ENCODE measurements at places on chromosomes 3 and 15.

- DNase-seq, result no peak
These were observed 48.0 kb downstream of the CTNNB1 start for GRCh38 chr3:41247055-41248004.

DNA sequence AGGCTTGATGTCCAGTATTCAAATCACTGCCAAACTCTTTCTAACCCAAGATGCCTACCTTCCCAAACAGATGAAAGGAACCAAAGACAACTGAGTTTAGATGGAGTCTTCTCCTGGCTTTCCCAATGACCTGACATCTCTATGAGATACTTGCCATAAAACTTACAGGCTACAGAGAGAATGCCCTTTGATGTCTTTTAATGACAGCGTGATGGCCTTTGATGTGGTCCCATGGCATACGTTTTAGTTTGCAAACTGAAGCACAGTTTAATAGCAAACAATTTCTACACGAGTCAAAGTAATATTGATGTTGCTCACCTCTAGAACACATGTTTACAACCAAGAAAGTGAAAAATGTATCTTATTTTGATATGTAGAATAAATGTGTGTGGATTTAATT lies 73.2 kb downstream of the ZIC4 start:
- no peak for DNase-seq

DNA sequence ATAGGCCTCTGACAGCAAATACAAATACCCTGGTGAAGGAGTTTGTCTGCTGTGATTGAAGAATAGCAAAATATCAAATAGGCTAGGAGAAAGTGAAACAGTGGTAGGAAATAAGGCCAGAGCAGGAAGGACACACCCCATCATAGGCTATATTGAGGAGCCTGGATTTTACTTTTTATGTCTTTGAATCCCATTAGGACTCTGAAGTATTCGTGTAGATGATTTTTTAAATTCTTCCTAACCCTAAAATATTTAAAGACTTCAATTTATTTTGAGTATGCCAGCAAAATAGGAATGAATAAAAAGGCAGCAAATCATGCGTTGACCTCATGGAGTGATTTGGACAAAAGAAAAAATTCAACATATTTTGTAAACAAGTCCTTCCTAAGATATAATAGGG lies 562.8 kb downstream of the NAALADL2 start:
- DNase-seq, result no peak

- no peak for DNase-seq
These were observed 41.7 kb downstream of the ARIH1 start for GRCh38 chr15:72515591-72516389.

GRCh38 chr3:156583469-156583868 lies 28.6 kb upstream of the SSR3 start:
- DNase-seq, result no peak

DNA sequence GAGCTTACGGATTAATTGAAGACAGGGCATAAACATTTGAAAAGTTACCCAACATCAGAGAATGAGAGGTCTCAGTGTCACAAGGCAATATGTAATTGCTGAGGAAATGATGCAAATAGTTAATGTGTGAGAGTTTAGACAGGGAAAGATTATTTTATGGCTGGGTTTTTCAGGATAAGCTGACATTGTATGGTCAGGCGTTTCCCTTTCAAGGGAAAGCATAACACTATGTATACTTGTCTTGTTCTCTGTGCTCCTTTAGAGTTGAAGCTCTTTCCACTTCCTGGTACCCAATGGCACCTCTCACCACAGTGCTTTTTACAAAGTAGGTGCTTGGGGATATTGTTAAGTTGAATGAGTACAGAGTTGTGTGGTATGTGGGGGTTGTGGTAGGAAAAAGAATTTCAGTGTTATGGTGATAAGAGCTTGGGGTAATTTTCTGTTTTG lies 19.9 kb downstream of the IQGAP1 start:
- no peak for DNase-seq

DNA sequence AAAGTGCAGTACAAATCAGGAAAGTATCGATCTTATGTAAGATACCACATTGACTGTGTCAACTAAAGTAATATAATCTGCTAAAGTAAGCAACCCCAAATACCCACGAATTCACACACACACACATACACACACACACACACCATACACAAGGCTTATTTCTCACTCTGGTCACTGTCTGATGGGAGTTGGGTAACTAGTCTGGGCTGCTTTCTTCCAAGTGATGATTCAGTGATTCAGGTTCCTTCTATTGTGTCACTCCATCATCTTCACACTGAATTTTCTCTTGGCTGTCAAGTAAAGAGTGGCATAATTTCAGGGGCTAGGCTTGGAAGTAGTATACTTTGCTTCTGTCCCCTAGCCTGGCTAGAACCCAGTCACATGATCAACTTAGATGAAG lies 104.8 kb upstream of the CCDC54 start:
- DNase-seq, result no peak

DNA sequence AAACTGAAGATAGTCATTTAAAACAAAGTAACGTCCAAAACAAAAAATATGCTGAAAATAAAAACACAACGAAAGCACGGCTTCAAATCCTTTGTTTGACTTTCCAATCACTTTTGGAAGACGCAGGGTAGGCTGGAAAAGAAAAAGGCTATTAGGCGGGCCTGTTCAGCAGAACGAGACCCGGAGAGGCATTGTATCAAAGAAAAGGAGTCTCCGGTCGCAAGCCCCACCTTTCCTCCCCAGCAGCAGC lies 691 bp downstream of the SENP7 start:
- DNase-seq, result no peak

GRCh38 chr3:176341963-176342362 lies 855.3 kb downstream of the TBL1XR1 start:
- DNase-seq, result no peak

GRCh38 chr3:26381411-26381810 lies 241.2 kb upstream of the LRRC3B start:
- no peak for DNase-seq

DNA sequence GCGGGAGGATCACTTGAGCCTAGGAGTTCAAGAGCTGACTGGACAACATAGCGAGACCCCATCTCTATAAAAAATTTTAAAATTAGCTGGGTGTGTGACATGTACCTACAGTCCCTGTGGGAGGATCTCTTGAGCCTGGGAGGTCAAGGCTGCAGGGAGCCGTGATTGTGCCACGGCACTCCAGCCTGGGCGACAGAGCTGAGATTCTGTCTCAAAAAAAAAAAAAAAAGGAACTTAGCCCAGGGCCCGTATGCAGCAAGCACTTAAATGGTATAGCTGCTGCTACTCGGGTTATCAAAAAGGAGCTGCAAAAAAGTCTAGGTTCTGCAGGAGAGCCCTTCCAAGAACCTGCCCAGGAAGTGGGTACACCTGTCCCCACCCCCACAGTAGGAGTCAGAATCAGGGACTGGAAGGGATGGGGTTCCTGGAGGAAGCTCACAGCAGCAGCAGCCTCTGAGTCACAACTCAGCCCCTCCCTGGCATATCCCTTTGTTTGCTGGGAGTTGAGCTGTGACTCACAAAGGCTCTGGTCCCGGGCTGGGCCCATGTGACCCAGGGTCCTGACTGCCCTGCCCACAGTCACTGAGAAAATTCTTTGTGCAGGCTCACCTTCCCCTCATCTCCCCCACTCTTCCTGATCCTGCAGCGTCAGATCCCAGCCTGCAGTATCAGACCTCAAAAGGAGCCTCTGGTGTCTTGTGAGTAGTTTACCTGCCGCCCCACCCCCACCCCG lies at the start of gene SPATA12:
TSS of gene SPATA12 (plus strand) at position 576 of the 733 bp plus-strand sequence. CDS start 13,031 bp downstream, outside the sequence.
- no peak for DNase-seq

- DNase-seq, result no peak
These were observed 37.1 kb upstream of the CLK3 start for GRCh38 chr15:74578496-74578994.

GRCh38 chr3:125383744-125384143 lies 8.6 kb upstream of the ZNF148 start:
- DNase-seq, result no peak

GRCh38 chr3:14946739-14947099 lies 664 bp upstream of the NR2C2 start:
- DNase-seq, result no peak

GRCh38 chr3:25665315-25666280 lies 891 bp upstream of the TOP2B start:
- DNase-seq, result no peak

GRCh38 chr3:61625429-61625828 lies 64.1 kb downstream of the PTPRG start:
- no peak for DNase-seq

DNA sequence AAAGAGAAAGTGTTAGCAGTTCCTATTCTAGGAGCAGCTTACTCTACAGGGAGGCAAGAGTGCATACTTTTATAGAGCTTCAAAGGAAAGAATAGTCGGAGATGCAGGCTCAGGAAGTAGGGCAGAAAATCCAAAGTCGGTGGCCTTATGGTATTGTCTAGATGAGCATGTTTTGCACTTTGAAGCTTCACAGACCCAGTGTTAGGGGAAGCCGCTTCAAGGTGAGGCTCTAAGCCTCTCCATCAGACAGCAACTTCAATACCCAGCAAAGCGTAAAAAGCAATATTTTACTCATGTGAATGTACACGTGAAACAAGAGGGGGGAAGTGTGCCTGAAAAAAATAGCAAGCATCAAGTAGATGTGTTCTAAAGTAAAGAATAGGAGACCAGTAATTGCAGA lies 125.6 kb upstream of the RASGRP1 start:
- no peak for DNase-seq

- DNase-seq, result no peak
These were observed 2.1 kb downstream of the VIPR1 start for GRCh38 chr3:42504334-42505127.

- no peak for DNase-seq
These were observed 526.9 kb downstream of the PYDC2 start for GRCh38 chr3:191987831-191988350.

GRCh38 chr3:177490626-177491025 lies 293.3 kb upstream of the TBL1XR1 start:
- no peak for DNase-seq

GRCh38 chr3:59069838-59070237 lies 20.0 kb upstream of the CFAP20DC start:
- no peak for DNase-seq

- DNase-seq, result no peak
These were observed 31.4 kb upstream of the POU1F1 start for GRCh38 chr3:87307805-87308204.

DNA sequence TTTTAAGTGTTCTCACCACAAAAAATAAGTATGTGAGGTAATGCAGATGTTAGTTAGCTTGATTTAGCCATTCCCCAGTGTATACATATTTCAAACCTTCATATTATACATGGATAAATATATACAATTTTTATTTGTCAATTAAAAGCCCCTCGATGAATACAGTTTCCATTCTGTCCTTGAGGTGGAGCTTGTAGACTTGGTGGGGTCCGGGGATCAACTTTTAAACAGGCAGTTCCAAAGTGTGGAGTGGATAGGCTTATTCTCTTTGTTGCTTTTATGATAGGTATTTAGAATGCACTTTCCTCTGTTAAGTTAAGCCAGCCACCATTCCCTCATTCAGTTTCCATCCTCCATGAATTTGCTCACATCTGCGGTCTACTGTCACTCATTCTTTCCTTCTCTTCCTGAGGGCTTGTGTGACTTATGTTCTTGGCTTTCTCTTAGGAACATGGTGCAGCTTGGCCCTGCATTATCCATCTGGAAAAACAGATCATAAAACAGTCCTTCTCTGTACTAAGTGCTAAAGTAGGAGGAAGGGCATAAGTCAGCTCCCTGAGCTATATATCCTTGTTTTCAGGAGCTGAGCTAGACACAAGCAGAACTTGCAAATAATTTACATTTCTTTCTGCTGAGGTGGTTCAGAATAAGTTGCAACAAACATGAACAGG lies 149.1 kb downstream of the NFKBIZ start:
- no peak for DNase-seq

DNA sequence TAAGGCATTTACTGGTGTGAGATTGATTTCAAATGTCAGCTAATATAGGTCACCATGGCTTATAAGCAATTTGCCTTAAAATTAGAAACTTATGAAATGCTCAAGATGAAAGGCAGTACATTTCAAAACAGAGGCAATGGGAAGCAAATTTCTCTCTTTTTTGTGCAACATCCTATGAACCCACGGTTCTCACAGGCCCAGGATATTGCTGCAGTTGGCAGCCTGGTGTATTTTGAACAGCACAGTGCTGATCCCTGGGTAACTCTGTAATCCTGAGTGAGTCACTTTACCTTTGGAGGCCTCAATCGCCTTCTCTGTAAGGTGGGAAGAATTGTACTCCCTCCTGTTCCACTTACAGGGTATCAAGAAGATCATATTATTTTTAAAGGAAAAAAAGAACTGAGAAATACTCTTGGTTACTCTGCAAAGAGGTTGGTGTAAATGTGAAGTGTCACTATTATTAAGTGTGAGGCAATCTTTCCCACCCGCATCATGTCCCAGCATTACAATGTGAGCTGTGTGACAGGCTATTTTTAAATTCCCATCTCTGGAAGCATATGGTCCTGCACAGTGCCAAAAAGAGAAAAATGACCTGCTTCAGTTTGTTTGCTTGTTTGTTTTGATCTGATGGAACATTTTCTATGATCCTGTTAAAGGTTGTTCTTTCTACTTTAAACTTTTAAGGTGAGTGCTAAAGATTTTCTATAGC lies 190.1 kb upstream of the LPP start:
- DNase-seq, result no peak

DNA sequence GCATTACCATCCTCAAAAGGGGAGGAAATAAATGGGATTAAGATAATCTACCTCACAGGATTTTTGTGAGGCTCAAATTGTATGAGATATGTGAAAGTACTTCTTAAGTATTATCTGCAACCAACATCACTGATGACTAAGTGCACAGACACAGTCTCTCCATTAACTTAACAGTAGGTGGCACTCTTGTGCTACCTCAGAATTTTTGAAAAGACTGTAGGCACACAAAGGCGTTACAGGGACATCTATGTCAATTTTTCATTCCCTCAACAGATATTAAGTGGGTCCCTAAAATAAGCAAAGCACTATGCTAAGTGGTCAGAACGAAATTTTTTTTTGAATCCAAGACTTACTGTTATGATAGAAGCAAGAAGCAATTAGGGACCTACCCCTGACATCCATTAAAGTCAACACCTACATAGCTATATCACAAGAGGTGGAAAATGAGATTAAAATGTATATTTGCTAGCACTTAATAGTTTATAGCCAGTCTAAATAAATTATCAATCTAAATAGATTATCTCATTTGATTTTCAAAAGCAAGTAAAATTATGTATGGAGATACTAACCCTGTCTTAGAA lies 52.9 kb downstream of the RYK start:
- no peak for DNase-seq

- peak; percentile 13 for DNase-seq
These were observed 1.5 kb upstream of the RBM15B start for GRCh38 chr3:51389423-51390183.

- DNase-seq, result no peak
These were observed 12.5 kb downstream of the SH2D7 start for GRCh38 chr15:78104566-78105475.

- DNase-seq, result no peak
These were observed 15.0 kb downstream of the FRMD4B start for GRCh38 chr3:69370901-69371301.

All from stimulated activated CD4-positive, alpha-beta T cell treated with anti-CD3 and anti-CD28 coated beads, Interleukin-1b, Interleukin-23, amount 100 ng/mL, for 1 hour (primary cell).